Heart left ventricle (tissue), 16 donors: ENCODE measurements at places on chromosomes 4 and X. TPM values are rescaled to one million over a fixed set of nuclear protein-coding genes. Genes with fewer than 3 reads are reported as not detected.

DNA sequence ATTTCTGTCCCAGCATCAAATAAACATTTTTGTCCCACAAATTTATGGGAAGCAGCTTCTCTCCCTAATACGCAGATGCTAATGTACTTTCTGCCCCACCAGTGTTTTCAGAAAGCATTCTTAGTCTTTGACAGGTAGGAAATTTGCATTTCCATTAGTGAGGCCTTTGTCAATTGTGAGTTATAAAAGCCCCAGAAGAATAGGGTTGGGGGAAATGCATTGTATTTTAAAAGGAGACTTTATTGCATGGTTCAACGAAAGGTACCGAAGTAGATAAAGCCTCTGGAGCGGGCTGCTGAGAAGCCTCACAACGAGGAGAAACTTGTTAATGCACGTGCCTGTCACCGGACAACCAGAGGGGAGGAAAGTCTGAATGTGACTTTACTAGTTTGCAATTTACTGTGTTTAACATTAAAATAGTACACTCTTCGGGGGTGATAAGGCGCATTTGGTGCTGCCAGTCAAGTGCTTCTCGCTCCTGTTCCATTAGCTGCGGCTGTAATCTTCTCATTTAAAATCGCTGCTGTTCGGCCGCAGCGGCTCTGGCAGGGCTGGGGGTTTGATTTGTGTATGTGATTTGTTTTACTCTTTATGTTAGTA lies 63.4 kb downstream of the DCTD start:
- DNase-seq = no peak

GRCh38 chr4:103074744-103075434 lies 1.7 kb downstream of the SLC9B2 start:
- DNase-seq = no peak

- no peak for DNase-seq
Observed at GRCh38 chrX:78957049-78957767, 12.0 kb downstream of the P2RY10 start.

DNA sequence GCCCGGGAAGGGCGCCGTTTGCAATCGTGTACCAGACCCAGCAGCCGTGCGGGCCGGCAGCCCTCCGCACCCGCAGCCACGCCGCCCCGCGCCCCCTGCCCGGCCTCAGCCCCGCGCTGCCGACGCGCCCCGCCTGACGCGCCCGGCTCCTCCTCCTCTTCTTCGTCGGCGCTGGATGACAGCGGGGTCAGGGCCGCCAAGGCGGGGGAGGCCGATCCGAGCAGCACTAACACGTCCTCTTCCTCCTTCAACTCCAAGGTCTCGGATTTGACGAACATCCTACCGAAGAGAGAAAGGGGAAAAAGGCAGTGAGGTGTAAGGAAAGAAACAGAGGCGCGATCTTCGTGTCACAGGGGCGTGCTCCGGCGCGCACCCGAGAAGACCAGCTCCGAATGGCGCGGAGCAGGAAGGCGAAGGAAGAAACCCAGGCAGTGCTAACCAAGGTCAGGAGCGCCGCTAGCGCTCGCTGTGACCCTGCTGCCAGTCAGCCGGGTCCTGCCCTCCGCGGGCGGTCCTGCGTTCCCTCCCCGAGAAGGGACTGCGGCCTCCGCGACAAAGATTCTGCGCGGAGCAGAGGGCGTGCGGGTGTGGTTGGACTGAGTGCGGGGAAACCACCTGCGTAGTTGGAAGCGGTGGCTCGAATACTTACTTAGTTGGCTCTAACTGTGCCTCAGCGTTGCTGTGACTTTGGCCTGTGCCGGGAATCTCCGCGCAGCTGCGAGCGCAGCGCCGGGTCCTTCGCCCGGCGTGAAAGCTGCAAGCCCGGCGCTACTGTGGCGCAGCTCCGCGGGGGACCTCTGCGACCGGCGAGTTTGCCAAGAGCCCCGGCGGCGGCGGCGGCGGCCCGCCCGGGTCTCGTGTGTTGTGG lies 548 bp downstream of the NEUROG2 start:
- DNase-seq = no peak

- no peak for DNase-seq
Observed at GRCh38 chrX:13843150-13843721, 26.3 kb upstream of the GPM6B start.

DNA sequence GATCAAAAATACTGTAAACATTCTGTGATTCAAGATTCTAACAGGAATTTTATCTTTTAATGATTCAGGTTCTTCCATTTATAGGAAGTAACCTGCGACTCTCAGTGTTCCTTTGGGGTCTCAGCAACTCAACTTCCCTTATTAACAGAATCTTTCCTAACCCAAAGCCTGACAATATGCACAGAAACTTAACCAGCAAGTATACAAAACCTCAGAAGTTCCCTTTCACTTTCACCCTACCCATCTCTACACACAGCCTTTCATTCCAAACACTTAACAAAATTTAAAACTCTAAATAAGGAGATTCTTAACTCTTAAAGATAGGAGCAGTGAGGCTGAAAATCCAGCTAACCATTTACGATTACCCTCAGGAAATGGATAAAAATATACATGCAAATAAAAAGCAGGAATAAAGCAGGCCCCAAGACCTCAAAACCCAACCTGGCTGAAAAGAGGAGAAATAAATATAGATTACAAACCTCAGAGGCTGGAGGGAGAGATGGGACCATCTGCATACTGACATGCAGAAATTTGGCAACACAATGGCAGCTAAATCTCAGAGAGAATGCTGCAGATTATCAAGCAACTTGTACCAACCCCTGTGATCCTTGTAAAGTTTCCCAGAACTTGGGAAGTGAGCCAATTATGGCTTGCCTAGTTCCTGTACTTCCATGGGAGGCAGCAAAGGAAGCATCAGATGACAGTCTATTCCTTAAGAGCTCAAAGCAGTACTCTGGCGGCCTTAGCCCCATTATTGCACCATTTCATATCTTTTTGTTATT lies 101.0 kb downstream of the ATP11C start:
- no peak for DNase-seq

DNA sequence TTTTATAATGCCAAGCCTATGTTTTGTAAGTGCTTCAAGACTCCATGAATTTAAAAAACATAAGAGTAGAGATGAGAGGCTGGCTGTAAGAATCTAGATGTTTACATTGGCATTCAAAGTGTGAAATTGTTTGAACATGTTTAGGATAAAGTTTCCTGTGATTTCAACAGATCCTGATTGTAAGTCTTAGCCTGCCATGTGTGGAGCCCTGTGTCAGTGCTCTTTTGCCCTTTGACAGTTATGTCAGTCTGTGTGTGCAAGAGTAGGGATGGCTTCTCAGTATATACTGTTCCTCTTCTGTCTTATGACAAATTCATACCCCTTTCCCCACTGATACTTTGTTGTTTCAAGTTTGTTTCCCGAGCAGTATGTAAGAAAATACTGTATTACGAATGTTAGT lies 68.2 kb downstream of the USP9X start:
- no peak for DNase-seq

The ANXA10 gene
- not detected for total RNA-seq

The PF4V1 gene
- not detected for total RNA-seq
